ENCODE measurements at places on chromosomes 11 and 22.

DNA sequence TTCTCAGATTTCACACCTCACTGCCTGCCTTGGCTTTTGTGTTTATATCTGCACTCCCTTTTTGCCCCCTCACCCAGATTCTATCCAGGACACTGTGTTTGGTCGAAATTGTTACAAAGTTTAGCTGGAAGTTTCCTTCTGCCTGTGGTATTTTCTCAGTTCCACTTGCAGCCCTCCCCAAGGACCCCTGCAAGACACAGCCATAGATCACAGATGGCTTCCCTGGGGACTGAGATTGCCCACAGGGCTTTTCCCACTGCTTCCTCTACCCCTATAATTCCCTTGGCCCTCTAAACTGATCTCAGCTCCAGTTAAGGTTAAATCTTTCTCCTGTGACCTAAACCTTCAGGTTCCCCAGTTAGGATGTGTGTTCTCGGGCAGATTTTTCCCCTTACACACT lies 146.1 kb upstream of the C11orf87 start:
- no peak overlapping the region for H3K4me3 ChIP-seq
- H3K4me1 ChIP-seq = no peaks in the 10 kb centered on the region
- H3K27ac ChIP-seq = no peak overlapping the region

GRCh38 chr11:111944651-111945051 lies 7.5 kb downstream of the DIXDC1 start:
- DNase-seq = no peak
- no peak overlapping the region for H3K27ac ChIP-seq
- H3K36me3 ChIP-seq = no peaks in the 10 kb centered on the region

DNA sequence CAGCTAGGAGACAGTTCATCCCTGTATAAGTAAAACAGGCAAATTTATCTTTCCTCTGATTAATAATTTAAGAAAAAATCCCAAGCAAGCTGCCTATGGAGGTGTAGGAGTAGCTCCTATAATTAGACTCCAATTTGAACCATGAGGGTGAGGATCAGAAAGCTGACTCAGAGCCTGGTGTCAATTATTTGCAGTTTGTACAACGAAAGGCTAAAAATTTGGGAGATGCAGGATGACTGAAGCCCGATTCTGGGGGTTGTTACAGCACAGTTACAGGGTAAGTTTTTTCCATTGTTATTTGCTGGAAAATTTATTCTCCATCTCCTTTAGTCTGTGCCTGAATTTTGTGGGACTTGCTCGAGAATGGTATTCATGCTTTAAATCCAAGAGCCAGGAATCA lies 359.4 kb upstream of the CCDC90B start:
- H3K4me3 ChIP-seq = no peak overlapping the region
- no peaks in the 10 kb centered on the region for H3K27me3 ChIP-seq
- no peaks in the 10 kb centered on the region for H3K36me3 ChIP-seq
- no peak overlapping the region for H3K27ac ChIP-seq
- no peak for DNase-seq

DNA sequence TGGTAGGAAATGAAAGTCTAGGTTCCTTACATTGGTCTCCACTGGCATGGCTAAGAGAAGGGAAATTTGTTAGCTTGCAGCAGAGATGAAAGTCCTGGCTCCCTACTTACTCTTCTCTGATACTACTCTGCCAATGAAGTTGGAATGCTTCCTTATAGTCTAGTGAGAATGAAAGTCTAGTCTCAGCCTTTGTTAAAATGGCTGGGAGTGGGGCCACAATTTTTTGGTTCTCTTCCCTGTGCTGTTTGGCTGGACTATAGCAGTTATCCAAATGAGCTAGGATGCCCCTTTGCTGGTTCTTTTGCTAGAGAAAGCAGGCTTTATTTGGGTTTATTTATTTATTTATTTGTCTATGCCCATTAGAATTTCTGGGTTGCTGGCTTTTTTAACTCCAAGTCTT lies 414.3 kb downstream of the AASDHPPT start:
- DNase-seq = no peak
- H3K4me1 ChIP-seq = no peaks in the 10 kb centered on the region
- H3K36me3 ChIP-seq = no peaks in the 10 kb centered on the region
- H3K27ac ChIP-seq = no peak overlapping the region
- H3K4me3 ChIP-seq = no peak overlapping the region

DNA sequence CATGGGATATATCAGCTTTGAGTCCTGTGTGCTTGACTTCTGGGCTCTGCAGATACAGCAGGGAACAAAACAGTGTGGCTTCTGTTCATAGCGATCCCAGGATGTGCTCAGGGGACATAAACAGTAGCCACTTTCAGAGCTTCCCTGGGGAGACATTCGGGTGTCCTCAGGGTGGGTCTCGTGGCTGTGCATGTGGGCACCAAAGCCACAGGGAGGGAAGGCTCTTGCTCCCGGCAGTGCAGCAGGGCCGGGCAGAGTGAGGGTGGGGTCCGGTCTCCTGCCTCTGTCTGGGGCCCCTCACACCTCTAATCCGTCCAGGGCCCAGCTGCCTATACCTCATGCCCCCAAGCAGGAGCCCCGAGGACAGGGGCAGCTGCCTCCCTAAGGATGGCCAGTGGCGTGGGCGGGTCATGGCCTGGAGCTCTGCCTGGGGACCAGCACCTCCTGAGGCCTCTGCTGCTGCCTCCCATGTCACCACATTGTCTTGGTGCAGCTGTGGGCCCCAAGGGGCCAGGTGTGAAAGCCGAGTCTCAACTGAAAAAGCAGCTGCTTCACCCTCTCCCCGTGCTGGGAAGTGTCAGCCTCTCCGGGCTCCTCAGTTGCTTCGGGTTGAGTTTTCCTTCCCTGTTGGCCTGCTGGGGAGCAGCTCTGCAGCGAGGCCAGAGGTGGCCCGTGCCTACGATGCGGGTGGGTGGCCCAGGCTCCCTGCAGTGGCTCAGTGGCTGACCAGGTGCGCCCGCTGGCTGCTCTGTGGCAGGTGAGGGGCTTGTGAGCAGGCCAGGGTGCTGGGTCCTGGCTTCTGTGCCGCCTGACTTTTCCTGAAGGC lies 3.8 kb downstream of the TPCN2 start:
- peaks cover 5% of the 10 kb centered on the region for H3K36me3 ChIP-seq
- H3K4me3 ChIP-seq = no peak overlapping the region
- H3K27ac ChIP-seq = no peak overlapping the region
- H3K27me3 ChIP-seq = no peaks in the 10 kb centered on the region
- H3K4me1 ChIP-seq = peaks cover 5% of the 10 kb centered on the region
- DNase-seq = no peak

DNA sequence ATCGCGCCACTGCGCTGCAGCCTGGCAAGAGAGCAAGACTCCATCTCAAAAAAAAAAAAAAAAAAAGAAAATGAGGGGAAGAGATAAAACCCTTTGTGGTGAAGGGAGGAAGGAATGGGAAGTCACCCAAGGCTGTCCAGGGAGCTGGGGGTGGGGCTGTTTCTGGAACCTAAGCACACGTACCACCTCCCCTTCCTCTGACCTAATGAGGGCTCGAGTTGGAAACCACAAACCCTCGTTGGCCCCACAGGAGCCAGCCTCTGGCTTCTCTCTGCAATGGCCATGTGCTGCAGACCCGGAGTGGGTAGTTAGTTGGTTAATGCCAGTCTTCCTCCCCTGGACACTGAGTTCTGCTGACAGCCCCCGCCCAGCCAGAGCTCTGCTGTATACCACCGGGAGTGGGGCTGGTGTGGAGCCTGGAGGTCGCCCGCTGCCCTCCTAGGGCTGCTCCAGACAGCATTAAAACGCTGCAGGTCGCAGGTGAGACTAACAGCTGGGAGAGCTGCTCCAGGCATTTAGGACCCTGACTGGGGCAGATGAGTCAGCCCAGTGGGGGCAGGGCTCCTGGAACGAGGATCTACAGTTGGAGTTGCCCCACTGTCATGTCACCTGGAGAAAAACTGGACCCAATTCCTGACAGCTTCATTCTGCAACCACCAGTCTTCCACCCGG lies at the start of gene LGALS12:
TSS of gene LGALS12 (plus strand) at position 228 of the 672 bp plus-strand sequence. CDS start at position 603, 375 bp downstream.
- H3K27ac ChIP-seq = no peak within 1 kb of the TSS
- peaks cover 10% of the 10 kb centered on the region for H3K4me1 ChIP-seq
- H3K27me3 ChIP-seq = no peaks in the 10 kb centered on the region

DNA sequence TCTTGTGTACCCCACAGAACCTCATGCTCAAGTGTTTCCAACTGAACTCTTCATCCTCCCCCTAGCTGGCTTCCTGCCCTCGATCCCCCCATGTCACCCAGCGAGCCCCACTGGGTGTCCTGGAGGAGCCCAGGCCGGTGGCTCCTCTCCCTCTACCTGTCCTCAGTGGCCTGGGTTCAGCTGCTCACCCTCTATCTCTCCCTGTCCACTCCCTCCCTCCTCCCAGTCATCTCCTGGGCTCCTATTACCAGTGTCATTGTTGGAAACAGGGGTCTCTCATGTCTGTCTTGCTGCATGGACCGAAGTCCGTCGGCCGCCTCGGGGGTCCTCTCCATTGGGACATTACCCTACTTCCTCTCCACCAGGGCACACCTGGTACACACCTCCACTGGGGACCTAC lies 12.9 kb upstream of the MPPED1 start:
- no peak overlapping the region for H3K4me3 ChIP-seq
- H3K27ac ChIP-seq = no peak overlapping the region
- no peak for DNase-seq
- no peaks in the 10 kb centered on the region for H3K4me1 ChIP-seq

DNA sequence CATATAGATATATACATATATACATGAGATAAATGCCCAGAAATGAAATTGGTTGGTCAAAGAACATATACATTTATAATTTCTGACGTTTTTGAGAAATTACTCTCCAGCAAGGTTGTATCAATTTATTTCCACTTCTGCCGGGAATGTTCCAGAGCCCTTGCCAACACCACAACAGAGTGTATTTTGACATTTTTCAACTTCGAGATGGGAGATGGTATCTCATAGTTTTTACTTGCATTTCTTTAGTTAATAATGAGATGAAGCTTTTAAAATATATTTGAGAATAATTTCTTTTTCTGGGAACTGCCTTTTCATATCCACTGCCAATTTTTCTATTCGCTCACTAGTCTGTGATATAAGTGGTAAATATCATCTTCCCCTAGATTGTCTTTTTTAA lies 19.3 kb upstream of the CLMP start:
- no peaks in the 10 kb centered on the region for H3K4me1 ChIP-seq
- no peaks in the 10 kb centered on the region for H3K36me3 ChIP-seq
- H3K27me3 ChIP-seq = no peaks in the 10 kb centered on the region
- no peak overlapping the region for H3K4me3 ChIP-seq

- no peaks in the 10 kb centered on the region for H3K36me3 ChIP-seq
- no peaks in the 10 kb centered on the region for H3K27me3 ChIP-seq
- no peak overlapping the region for H3K27ac ChIP-seq
- H3K4me3 ChIP-seq = no peak overlapping the region
- DNase-seq = no peak
Measured at GRCh38 chr22:44219101-44219870, 38.6 kb downstream of the PARVG start.

GRCh38 chr11:8261921-8262551 lies 1.6 kb downstream of the LMO1 start:
- no peak overlapping the region for H3K27ac ChIP-seq
- H3K27me3 ChIP-seq = peaks cover 5% of the 10 kb centered on the region
- H3K36me3 ChIP-seq = no peaks in the 10 kb centered on the region

DNA sequence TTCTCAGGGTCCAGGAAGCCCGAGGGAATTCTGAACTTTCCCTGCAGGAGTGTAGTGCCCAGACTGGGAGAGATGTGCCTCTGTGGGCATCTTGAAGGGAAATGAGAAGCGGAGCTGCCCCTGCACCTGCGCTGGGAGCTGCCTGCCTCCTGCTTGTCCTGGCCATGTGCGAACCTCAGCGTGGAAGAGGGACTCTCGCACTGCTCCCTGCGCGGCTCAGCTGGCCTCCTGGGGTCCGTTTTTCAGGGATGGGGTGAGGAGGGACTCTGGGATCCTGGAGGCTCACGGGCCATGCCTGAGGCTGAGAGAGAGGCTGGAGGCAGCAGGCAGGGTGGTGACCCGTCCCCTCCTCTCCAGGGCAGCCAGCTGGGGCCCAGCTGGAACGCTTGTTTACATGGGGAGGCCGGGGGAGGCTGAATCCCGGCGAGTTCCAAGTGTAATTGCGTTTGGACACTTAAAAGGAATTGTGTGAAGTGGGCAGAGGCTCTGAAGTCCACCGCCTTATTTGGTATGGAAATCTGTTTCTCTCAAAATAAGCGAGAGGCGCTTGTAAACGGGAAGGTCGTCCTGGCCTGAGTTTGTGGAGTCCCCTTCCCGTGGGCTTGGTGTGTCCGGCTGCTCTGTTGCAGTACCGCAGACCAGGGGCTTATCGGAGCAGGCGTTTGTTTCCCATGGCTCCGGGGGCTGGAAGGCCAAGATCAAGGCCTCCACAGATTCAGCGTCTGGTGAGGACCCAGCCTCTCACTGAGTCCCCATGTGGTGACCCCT lies 1.2 kb upstream of the MRGPRF start:
- H3K4me3 ChIP-seq = no peak overlapping the region
- H3K36me3 ChIP-seq = no peaks in the 10 kb centered on the region
- H3K4me1 ChIP-seq = peaks cover 18% of the 10 kb centered on the region
- no peak overlapping the region for H3K27ac ChIP-seq

DNA sequence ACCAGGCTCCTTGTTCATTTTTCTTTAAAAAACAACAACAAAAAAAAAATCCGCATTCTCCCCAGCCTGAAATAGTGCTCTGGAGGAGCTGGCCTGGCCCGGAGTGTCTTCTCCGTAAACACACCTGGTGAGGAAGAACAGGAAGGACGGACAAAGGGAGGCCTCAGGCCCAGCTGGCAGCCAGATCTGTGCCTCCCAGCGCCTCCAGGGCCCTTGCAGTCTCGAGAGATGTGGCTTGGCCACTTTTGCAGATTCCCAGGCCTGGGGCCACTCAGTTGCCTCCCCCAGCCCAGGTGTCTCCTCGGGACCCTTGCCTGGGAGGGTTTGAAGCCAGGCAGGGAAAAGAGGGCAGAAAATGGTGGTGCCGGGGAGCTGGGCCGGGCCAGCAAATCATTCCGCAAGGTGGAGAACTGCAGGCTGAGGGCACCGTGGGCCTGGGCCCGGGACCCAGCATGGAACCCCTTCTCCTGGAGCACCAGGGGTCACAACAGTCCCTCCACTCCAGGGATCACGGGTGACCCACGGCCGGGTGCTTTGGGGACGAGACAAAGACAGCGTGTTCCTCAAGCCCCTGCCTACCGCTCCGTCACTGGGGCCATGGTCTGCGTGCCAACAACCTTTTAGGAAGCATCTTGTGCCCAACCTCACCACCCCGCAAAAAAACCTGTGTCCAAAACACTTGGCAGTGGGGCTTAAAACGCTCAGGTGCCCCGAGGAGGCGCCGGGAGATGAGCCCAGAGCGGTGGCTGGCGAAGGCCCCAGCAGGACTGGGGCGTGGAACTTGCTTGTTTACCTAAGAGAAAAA lies 67.1 kb upstream of the WNT7B start:
- DNase-seq = no peak
- H3K4me1 ChIP-seq = peaks cover 14% of the 10 kb centered on the region
- H3K36me3 ChIP-seq = no peaks in the 10 kb centered on the region
- H3K4me3 ChIP-seq = peak overlapping the region; percentile 62
- H3K27ac ChIP-seq = peak overlapping the region; percentile 66

DNA sequence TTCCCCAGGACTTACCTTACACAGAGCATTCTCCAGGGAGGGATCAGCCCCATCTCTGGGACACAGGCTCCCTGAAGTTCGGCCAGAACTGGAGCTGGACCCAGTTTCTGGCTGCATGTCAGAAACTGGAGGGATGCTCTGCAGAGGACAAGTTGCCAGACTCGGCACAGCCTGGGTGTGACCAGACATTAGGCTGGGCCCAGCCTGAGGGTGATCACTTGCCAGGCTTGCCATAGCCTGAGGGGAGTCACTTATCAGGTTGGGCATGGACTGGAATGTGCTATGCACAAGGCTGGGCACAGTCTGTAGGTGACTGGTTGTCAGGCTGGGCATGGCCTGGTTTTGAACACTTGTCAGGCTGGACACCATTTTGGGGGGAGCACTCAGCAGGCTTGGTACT lies 30.7 kb upstream of the STK33 start:
- no peak for DNase-seq
- no peaks in the 10 kb centered on the region for H3K27me3 ChIP-seq
- no peaks in the 10 kb centered on the region for H3K4me1 ChIP-seq
- no peak overlapping the region for H3K4me3 ChIP-seq
- H3K27ac ChIP-seq = no peak overlapping the region

All from effector memory CD4-positive, alpha-beta T cell (primary cell).